ENCODE measurements at places on chromosomes 16 and 17.

DNA sequence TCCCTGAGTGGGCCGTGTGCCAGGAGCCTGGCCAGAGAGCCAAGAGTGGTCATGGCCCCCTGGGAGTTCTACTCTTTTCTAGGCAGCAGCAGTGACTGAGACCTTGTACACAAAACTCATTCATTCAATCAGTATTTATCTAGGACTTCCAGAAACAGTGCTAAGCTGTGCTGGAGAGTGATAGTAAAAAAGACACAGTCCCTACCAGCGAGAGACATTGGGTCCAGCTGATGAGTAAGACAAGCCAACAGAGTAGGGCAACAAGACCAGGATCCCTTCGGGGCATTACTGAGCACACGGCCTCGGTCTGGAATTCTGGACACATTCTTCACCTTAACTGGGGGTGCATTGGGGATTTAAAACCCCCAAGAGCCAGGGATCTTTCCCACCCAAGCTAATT lies 20.2 kb downstream of the CBX4 start:
- DNase-seq: no peak

- DNase-seq: no peak
These were observed 7.4 kb upstream of the LGALS9 start for GRCh38 chr17:27623614-27624013.

DNA sequence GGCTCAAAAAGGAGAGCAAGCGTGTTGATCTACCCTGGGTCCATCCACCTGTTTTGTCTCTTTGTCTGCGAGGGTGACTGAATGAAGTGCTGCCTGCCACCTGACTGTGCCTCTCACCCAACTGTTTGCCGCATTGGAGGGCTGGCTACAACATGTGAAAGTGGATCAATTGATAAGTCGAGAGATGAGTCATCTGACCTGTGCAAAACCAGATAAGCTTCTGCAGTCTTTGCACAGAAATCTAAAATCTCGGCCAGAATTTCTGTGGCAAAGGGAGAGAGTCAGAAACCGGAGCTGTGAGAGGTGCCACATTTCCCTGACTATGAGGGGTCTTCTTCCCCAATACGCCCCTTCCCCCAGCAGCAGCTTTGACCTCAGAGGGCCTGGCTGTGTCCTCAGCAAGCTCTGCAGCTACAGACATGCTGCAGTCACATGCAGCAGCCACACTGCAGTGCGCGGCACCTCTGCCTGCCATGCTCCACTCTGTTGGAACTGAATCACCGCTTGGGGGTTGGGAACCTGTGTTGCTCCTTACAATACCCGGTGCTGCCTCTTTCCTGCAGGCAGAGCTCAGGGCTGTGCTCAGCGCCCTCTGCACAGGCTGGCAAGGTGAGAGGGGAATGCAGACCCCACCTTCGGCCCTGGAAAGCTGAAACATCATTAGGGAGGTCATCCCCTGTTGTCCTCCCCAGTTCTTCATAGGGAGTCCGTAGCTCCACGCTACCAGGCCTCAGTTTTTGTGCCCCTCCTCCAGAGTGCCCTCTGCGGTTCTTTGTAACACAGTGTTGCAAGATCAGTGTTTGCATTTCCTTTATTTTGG lies 16.2 kb upstream of the HAS3 start:
- no peak for DNase-seq

- no peak for DNase-seq
These were observed 21.9 kb downstream of the STH start for GRCh38 chr17:46020998-46021397.

All from left renal pelvis (tissue), 4 donors.